SK-N-SH (cell line): ENCODE measurements at places on chromosomes 5 and 9. TPM values are rescaled to one million over a fixed set of nuclear protein-coding genes. Genes with fewer than 3 reads are reported as not detected.

- no peak for DNase-seq
Observed at GRCh38 chr5:176360894-176361436, 599 bp downstream of the KIAA1191 start.

GRCh38 chr5:154945695-154946301 is 4.9 kb downstream of the MRPL22 start:
- DNase-seq, result peak; percentile 31

GRCh38 chr9:22208846-22209585 is 199.9 kb upstream of the CDKN2B start:
- no peak for DNase-seq

The OBP2B gene
- not detected in 2 replicates for polyA plus RNA-seq

The SLC23A1 gene
- polyA plus RNA-seq, result not detected in 2 replicates

The CDH9 gene
- not detected in 2 replicates for polyA plus RNA-seq

The PRSS3 gene
- polyA plus RNA-seq, result 2.5 and 4.7 TPM in 2 replicates

The URM1 gene
- polyA plus RNA-seq, result 58.9 and 61.5 TPM in 2 replicates
